ENCODE measurements at places on chromosomes 1 and 21.

DNA sequence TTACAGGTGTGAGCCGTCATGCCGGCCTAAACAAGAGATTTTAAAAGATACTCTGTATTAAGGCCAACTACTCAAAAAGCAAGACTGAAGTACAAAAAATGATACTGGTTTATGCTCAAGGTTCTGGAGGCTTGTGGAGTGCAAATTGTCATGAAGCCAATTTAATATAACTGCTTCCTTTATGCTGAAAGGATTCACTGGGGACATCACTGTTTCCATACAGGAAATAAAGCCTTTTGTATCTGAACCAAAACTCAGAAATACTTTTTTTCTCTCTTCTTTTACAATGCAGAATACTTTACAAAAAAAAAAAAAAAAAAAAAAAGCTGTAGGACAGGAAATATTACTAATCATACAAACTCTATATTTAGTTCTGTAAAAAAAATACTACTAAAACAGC, 55.5 kb upstream of the CNN3 start:
- DNase-seq, result no peak

DNA sequence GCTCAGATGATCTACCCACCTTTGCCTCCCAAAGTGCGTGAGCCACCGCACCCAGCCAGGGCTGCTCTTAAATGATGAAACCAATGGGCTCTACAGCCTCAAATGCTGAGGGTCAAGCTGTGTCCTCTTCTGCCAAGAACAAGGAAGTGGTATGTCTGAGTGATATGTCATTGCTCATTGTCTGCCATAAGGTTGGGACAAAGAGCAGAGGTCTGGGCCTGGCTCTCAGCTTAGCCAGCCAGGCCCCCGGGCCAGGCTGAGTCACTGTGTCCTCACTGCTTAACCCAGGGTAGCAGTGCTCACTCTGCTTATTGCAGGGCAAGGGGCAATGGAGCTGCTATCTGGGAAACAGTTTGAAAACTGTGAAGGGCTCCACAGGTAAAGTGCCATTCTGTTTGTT, 8.3 kb upstream of the ETS2 start:
- DNase-seq, result no peak

DNA sequence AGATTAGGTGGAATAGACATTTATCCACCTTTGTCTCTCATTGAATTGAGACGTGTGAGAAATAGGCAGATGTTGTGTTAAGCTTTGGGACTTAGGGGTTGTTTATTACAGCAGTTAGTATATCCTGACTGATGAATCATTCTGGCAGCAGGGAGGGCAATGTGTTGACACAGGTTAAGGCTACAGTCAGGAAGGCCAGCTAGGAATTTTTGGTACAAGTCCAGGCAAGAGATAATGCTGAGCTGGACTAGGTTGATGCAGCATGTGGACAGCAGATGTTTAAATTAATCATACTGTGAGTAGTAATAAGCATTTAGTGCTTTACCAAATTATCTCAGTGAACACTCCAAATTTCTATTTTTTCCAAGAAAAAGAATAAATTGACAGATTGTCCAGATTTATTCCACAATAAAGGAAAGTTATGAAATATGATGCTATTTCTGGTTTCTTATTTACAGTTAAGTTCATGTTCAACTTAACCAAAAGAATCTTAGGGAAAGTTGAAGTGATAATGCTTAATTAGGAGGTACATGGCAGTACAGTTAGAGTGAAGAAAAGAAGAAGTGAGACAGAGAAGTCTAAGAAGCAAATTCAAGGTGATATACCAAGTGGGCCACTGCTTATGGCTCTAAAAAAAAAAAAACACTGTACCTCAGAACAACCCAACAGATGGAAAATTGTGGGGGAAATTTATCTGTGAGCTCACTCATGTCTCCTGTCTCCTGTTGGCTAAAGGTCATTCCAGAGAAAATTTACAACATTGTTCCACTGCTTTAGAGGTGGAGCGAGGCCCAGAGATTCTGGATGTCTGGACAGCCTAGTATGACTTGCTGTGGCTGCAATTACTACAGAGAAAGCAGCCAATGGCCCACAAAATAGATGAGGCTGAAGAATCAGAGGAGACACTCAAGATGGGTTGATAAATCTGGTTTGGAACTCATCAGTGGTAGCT, 102.7 kb upstream of the C21orf91 start:
- no peak for DNase-seq

- no peak for DNase-seq
Measured at GRCh38 chr1:221696027-221696426, 45.9 kb downstream of the DUSP10 start.

- no peak for DNase-seq
Measured at GRCh38 chr21:15947677-15948076, 217.9 kb downstream of the USP25 start.

- DNase-seq, result no peak
Measured at GRCh38 chr1:202584707-202585589, 125.3 kb downstream of the SYT2 start.

- no peak for DNase-seq
Measured at GRCh38 chr21:19045876-19046275, 642.3 kb upstream of the TMPRSS15 start.

DNA sequence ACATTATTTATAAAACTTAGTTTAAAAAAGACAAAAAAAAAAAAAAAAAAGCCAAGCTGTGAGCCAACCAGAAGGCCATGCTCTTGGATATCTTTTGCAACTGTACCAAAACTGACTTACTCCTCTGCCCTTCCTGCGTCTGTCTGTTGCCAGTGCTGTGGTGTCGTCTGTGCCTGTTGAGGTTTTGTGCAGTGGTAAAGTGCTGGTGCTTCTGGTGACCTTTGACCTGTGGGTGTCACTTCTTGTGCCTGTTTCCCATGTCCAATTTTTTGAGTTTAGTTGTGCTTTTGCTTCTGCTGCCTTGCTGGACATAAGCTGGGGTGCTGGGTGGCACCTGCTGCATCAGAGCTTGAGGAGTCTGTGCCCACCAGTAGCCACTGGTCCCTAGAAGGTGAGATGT, 41.4 kb downstream of the RNF187 start:
- DNase-seq, result no peak

GRCh38 chr1:235295902-235296350, 32.1 kb downstream of the ARID4B start:
- no peak for DNase-seq
